Stimulated activated CD4-positive, alpha-beta T cell treated with anti-CD3 and anti-CD28 coated beads, TNF-alpha, amount 100 ng/mL, for 1 hour (primary cell): ENCODE measurements at places on chromosomes 7 and 10.

DNA sequence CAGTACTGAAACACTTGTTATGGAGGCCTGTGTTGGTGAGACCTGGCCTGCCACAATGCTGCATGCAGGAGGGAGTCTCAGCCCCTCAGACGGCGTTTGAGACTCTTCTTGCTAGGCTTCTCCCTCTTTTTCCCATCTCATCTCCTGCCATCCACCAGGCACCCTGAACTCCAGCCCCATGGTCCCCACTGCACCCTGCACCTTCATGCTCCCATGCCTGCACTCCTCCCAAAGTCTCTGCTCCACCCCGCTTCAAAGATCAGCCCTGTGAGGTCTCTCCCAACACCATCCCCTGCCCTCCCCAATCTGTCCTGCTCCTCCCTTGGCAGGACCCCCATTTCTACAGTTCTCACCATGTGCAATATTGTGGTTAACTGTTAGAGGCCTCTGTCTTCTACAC lies 61.7 kb downstream of the VOPP1 start:
- no peak for DNase-seq

DNA sequence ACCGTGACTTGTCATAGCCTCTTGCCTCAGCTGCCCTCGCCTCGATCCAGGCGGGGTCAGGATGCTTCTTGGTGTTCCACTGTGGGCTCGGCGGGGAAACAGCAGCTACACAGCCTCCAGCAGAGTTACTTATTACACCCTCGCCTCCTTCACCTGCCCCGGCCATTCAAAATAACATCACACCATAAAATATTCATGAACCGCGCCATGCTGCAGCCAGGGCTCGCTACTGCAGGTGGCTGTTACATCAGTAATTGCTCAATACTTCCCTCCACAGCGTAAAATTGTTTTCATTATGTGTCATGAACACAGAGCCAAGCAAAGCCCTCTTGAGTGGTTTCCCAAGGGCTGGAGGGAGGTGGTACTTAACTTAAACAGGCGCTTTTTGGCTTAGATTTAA lies 241.5 kb upstream of the SP8 start:
- DNase-seq = no peak

DNA sequence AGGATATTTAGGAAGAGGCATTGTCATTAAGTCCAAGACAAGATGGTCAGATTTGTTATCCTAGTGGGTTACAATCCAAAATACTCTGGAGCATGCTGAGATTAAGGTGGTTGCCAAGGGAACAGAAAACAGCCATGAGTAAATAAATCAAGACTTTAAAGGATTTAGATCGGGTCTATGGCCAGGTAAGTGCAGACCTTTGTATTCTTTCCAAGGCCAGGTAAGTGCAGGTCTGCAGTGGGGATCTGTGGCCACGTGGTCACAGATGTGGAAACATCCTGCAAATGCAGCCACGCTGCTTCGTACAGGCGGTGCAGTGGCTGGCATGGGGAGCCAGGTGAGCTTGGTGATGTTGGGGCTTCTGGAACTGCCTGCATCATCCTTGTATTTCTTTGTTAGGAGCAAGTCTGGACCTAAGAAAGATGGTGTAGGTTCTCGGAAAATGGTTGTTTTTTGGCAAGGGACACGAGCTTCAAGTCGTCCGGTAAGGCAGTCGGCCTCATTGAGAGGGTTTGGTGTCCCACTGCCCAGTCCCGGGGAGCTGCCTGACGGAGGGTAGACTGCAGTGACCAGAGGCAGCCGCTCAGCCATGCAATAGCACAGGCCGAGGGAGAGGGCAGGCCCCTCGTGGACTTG lies 21.8 kb downstream of the ZNF775 start:
- no peak for DNase-seq

DNA sequence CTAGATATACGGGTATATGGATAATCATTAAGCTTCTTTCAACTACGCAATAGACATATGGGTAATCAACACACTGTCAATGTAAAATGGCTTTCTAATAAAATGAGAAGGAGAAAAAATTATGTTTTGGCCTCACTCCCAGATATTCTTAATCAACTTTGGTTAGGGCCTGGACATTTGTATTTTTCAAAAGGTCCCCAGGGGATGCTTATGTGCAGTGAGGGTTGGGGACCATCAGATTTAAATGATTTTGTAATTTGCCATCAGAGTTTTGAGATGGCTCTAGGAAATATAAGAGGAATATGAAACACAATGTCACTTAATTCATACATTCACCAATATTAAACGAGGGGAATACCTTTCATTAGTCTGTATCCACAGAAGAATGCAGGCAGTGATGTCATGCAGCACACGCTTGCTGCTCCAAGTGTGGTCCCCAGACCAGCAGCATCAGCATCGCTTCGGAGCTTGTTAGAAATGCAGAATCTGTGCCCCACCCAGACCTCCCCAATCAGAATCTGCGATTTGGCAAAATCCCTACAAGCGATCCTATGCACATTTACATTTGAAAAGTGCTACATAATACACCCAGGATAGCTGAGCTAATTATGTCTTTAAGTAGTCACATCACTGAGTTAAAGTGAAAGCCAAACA lies 75.1 kb downstream of the INHBA start:
- DNase-seq = no peak

DNA sequence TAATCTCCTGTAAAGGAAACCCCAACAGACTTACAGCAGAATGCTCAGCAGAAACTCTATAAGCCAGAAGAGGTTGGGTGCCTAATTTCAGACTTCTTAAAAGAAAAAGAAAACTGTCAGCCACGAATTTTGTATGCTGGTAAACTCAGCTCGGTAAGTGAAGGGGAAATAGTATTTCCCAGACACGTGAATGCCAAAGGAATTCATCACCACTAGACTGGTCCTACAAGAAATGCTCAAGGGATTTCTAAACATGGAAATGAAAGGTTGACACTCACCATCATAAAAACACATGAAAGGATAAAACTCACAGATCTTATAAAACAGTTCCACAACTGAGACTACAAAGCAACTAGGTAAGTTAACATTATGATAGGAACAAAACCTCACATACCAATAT lies 68.6 kb downstream of the GLCCI1 start:
- no peak for DNase-seq

GRCh38 chr10:47379445-47379785 lies 4.7 kb downstream of the ZNF488 start:
- no peak for DNase-seq

- DNase-seq = no peak
These were observed 110.9 kb downstream of the SGMS1 start for GRCh38 chr10:50512743-50513416.

- no peak for DNase-seq
These were observed 20.3 kb downstream of the TLX1 start for GRCh38 chr10:101151395-101151794.

DNA sequence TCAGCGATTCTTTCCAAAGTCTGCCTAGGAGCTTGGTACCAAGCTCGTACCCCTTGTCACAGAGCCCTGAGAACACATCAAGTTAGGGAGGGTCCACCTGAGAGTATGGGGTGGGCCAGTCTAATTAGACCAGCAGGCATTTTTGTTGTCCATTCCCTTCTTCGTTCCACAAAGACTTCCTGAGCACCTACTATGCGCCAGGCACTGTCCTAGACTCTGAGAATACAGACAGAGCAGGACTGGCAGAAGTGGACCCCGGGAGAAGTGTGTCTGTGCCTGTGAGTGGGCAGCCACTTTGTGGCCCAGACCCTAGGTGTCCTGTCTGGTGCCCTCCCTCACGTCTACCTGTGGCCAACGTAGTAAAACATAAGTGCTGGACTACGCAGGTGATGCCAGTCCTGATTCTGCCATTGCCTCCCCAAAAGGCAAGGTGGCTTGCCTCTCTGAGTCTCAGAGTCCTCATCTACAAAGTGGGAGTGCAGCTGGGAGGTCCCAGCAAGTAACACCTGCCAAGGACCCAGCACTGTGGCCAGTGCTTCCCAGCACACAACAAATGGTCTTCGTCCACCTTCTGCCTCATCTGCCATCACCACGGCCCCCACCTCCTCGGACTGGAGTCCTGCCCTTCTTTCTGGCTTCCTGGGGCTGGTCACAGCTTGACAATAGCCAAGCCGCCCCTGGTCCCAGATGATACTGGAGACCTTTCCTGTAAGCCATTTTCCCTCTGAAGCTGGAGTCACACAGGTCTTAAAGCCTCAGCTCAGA lies 54.3 kb upstream of the DUSP5 start:
- no peak for DNase-seq

- DNase-seq = no peak
These were observed 22.7 kb downstream of the TACR2 start for GRCh38 chr10:69394020-69394419.

GRCh38 chr7:106616708-106617051 lies 44.3 kb downstream of the CCDC71L start:
- no peak for DNase-seq

- DNase-seq = no peak
These were observed 11.5 kb downstream of the DIP2C start for GRCh38 chr10:677750-678661.

DNA sequence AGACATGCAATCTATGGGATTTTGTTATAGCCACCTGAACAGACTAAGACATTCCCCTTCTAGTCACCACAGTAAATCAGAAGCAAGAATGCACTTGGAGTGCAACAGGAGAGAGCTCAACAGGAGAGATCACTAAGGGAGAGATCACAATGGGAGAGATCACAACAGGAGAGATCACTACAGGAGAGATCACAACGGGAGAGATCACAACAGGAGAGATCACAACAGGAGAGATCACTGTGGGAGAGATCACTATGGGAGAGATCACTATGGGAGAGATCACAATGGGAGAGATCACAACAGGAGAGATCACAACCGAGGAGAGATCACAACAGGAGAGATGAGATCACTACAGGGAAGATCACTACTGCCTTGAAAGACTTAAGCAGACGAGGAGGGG lies 238.5 kb upstream of the PITRM1 start:
- DNase-seq = no peak

DNA sequence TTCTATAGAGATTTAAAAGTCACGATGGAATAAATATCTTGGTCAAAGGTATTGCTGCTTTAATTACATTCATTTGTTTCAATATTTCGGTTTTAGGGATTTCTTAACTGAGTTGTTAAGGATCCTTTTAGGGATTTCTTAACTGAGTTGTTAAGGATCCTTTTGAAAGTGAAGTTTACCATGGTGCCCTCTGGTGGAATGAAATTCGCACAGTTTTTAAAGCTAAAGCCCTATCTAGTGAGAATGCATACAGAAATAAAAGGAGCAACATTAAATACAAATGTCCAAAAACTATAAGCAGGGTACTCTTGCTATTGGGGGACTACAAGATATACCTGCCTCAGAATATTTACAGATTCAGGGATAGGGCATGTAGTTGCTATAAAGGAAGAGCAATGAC lies 193.7 kb downstream of the RNLS start:
- no peak for DNase-seq

GRCh38 chr10:80498833-80499741 lies 38.6 kb upstream of the SH2D4B start:
- no peak for DNase-seq

DNA sequence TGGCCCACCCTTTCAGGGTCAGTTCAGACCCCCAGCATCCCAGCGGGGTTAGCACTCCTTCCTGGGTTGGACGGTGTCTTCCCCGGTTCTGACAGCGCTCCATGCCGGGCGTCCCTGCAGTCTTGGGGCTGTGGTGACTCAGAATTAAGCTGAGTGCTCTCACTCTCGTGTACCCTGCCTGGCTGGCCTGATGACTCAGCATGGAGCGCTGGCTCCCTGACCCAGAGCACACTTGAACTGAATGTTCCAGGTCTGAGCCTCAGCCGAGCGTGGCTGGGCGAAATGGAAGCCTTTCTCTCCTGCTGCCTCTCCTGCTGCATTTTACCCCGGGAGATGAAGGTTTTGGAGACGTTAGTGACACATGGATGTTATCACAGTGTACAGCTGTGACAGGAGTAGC lies 7.1 kb downstream of the BAG3 start:
- DNase-seq = no peak

GRCh38 chr7:92404170-92404614 lies 43.1 kb upstream of the GATAD1 start:
- no peak for DNase-seq

GRCh38 chr10:110641256-110641655 lies 2.9 kb upstream of the RBM20 start:
- no peak for DNase-seq

GRCh38 chr7:49845626-49846025 lies 72.2 kb downstream of the VWC2 start:
- DNase-seq = no peak

DNA sequence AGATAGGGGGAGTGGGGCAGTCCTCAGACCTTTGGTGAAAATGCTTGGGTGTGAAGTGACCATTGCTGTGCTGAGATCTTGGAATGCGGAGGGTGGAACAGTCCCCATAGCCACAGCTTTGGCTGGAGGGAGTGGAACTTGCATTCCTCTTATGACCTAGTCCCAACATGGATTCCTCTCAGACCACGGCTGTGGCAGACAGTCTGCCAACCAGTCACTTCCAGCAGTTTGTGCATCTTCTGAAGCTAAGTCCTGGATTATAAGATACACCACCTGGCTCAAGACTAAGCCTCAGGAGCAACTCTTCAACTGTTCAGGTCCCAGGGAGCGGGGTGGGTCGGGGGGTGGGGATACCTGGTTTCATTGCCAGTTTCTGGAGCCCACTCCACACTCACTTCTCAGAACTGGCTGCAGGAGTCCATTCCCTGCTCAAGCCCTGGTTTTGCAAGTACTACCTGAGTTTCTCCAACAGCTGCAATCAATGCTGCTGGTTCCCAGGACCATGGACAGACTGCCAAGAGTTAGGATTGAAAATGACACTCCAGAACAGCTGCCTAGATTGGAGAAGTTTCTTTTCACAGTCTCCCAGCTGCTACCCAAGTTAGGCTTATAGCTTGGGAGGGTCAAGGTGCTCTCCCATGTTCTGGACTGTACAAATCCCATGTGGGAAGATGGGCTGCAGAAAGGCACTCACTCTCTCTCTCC lies 29.1 kb upstream of the DGKB start:
- DNase-seq = no peak

DNA sequence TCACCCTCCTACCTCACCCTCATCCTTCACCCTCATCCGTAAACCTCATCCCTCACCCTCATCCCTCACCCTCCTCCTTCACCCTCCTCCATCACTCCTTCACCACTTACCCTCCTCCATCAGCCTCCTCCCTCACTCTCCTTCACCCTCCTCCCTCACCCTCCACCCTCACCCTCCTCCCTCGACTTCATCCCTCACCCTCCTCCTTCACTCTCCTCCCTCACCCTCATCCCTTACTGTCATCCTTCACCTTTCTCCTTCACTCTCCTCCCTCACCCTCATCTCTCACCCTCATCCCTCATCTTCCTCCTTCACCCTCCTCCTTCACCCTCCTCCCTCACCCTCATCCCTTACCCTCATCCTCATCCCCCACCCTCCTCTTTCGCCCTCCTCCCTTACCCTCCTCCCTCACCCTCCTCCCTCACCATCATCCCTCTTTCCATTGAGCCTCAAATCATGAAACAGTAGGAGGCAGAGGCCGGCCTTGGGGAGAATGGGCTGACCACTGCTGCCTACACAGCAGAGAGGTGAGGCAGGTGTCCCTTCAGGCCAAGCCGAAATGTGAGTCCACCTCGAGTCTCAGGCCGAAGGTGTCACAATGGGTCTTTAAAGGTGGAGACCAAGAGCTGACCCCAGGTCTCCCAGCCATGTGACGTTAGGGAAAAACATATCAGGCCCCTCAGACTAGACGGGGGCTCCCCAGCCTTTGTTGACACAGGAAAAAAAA lies 53.0 kb downstream of the PDGFA start:
- DNase-seq = no peak

GRCh38 chr10:46240684-46241565 lies 45.9 kb upstream of the ANTXRL start:
- DNase-seq = no peak
